Stimulated activated CD4-positive, alpha-beta T cell treated with anti-CD3 and anti-CD28 coated beads, Interleukin-12 subunit alpha, Interleukin-12 subunit beta, amount 100 ng/mL, for 48 hours (primary cell): ENCODE measurements at places on chromosomes 3 and 15.

DNA sequence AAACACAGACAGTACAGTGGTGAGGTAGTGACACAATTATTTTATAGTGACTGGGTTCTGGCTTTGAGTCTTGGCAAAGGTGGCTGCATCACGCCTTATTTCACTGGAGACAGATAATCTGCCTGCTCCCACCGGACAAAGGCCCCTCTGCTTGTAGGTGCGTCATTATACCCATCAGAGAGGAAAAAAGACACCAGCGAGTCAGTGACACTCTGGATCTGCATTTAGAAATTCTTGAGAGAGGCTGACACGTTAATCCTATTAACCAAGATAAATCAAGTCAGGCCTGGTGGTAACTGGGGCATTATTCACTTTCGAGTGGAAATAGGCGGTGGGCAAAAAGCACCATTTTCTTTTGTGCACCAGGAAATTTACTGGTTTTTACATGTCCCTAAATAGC lies 76.2 kb downstream of the NR2F2 start:
- no peak for DNase-seq

GRCh38 chr3:159237226-159237625 lies 435.4 kb downstream of the MFSD1 start:
- no peak for DNase-seq

GRCh38 chr3:118991775-118992174 lies 42.9 kb downstream of the IGSF11 start:
- DNase-seq = no peak

DNA sequence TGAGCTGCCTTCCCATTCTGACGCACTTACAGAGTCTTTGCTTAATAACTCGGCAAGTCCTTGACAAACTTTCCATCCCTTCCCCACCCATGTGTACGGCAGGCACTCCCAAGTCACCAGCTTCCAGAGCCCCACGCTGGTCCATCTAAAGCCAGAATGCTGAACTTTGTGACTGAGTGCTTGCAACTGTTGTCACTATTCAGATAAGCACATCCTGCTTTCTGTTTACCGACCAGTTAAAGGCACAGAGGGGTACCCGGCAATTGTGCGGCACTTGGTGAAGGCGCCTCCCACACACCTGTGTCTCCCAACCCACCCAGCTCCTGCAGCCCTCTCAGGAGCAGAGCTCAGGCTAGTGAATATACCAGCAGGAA lies 430.6 kb downstream of the FOXP1 start:
- DNase-seq = no peak

GRCh38 chr15:82093774-82094211 lies 48.0 kb upstream of the MEX3B start:
- DNase-seq = no peak

DNA sequence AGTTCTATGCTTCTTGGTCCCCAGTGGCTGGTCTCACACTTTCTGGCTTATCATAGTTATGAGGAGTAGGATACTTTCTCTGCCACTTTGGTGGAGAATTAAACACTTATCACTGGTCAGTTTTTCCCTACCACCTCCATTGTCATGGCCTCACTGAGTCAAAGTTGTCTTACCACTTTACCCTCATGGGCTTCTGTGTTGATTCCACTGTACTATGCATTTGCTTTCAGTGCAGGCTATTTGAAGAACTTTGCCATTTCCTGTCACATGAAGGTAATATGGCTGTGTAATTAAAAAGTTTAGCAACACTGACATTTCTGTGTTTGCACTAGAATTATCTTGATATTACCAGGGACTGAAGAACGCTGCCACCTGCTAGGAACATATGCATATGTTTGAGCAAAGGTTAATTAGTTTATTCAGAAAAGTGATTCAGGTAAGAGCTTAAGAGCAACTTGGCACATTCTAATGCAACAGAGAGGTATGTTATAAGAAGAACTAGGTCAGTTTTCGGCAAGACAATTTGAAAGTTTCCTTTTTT lies 377.3 kb downstream of the PDCD6IP start:
- DNase-seq = no peak

DNA sequence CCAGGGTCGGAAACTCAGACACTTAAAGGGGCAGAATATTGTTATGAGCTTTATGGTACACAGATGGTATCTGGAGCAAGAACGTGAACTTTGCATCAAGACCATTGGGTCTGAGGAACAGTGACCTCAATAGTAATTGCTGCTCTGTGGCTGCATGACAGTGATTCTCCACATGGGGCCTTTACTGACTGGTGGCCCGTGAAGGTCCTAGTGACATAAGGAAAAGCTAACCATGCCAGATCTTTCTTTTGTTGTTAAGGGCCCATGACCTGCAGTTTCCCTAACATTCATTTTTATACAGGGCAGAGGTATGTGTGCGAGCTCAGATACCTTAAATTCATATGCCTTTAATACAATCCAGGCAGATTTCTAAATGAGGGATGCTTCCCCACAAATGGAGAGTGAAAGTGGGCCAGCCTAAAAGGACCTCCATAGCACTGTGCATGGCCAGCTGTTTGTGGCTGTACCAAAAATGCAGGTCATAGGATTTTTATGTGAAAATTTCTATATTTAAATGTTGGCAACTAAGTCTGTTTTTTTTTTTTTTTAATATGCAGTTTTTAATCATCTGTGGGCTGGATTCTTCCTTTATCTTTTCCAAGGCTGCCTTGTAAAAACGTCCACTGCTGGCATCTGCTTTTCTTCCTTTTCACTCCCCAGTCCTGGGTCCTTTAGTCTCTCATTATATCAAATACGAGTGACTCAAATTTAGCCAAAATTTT lies 188.0 kb upstream of the IL12A start:
- DNase-seq = no peak

- no peak for DNase-seq
Measured at GRCh38 chr15:24940236-24940635, 14.6 kb upstream of the SNRPN start.

DNA sequence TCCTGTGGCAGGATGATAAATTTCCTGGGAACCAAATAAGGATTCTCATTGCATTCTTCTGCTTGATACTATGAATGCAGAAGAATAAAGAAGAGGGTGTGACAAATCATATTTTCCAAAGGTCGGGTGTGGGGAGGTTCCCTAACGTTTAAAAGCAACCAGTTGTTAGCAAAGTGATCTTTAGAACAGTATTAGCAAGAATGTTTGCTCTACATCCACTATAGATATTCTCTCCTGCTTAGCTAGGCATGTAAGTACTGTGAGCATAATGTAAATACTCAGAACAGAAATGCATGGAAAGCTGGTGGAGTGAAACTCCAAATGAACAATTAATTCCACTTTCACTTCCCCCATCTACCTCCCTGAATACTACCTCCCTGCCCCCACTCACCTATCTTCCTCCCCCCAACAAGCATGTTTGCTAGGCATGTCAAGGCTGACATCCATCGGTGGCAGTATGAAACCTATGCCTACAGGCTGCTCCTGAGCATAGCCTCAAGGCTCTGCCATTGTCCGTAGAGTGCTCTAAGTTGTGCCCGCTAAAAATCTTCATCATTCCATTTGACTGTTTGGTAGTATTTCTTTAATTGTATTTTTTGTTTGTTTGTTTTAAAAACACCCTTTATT lies 329.7 kb downstream of the TIGIT start:
- DNase-seq = no peak

GRCh38 chr15:80997692-80998091 lies 3.0 kb upstream of the TLNRD1 start:
- no peak for DNase-seq

DNA sequence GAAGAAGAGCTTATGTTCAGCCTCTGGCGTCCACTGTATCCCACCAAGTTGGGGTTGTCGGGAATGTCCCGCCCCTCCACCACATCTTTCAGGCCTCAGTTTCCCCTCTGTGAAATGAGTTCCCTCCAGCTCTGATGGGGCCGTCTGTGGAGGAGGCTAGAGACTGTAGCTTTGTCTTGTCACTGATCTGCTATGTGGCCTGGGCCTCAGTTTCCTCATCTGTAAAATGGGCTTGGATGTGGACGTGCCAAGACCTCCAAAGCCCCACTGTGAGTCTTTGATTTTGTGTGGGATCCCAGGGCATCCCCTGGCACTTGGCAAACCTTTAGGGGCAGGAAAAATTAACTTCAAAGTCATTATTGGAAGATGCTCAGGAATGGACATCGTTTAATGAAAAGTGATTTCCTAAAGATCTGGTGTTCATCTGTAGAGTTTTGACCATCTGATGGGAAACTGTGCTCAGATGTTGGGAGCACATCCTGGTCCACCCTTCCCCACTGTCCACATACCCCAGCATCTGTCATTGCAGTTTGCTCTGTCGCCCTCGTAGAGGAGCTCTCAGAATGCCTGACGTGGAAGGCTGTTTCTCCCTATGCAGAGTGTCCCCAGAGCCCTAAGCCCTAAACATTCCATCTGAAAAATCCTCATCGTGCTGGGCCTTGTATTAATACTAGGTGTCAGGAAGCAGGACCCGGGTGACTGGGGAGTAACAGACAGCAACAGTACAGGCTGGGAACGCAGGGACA lies 28.5 kb downstream of the SLC6A6 start:
- DNase-seq = no peak

GRCh38 chr15:50854601-50855490 lies 53.6 kb upstream of the AP4E1 start:
- DNase-seq = no peak

DNA sequence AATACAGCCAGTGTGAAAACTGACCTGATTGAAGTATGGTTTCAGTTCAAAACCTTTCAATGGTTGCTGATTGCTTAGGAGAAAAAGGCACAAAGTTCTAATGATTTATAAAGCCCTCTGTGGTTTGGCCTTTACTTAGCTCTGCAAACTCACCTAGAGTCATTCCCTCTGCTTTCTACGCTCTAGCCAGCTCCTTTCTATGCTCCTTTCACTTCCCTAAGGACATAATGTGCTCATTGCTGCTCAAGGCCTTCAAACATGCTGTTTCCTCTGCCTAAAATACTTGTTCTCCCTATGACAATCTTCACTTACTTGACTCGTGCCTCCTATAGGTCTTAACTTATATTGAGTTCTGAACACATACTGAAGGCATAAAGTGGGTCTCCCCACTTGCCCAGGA lies 19.0 kb downstream of the RPL39L start:
- no peak for DNase-seq

DNA sequence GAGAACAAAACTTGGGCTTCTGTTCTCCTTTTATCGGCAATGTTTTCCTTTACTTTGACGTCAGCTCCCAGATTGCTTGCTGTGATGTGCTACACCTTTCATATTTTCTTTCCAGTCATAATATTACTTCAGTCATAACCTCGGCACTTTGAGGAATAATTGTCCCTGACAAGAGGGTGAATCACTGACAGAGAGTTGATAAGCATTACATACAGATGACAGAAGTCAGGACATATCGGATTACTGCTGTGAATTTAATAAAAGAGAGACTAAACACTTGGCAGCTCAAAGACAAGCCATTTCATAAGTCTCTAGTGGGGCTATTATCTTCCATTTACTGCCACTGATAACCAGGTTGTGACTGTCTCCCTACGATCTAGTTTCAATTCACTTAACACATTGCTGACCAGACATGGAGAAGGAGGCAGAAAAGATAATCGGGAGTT lies 362.1 kb upstream of the ARRDC4 start:
- DNase-seq = no peak

GRCh38 chr3:133394561-133395311 lies 5.1 kb upstream of the BFSP2 start:
- DNase-seq = no peak
